T-helper 22 cell (primary cell): ENCODE measurements at places on chromosomes 12 and 14.

GRCh38 chr12:117361347-117361751 lies at the start of gene NOS1:
Gene NOS1, minus strand, starts transcription at chr12:117361626. Its CDS starts 30,557 bp downstream, at chr12:117331069.
- DNase-seq, result no peak

- DNase-seq, result no peak
Observed at GRCh38 chr14:59819446-59820088, 51.0 kb downstream of the RTN1 start.

- no peak for DNase-seq
Observed at GRCh38 chr14:74535756-74536325, 42.3 kb downstream of the ISCA2 start.

GRCh38 chr14:96803958-96804357 lies 6.8 kb downstream of the VRK1 start:
- no peak for DNase-seq

GRCh38 chr14:76710056-76711010 lies 50.9 kb upstream of the VASH1 start:
- DNase-seq, result no peak

DNA sequence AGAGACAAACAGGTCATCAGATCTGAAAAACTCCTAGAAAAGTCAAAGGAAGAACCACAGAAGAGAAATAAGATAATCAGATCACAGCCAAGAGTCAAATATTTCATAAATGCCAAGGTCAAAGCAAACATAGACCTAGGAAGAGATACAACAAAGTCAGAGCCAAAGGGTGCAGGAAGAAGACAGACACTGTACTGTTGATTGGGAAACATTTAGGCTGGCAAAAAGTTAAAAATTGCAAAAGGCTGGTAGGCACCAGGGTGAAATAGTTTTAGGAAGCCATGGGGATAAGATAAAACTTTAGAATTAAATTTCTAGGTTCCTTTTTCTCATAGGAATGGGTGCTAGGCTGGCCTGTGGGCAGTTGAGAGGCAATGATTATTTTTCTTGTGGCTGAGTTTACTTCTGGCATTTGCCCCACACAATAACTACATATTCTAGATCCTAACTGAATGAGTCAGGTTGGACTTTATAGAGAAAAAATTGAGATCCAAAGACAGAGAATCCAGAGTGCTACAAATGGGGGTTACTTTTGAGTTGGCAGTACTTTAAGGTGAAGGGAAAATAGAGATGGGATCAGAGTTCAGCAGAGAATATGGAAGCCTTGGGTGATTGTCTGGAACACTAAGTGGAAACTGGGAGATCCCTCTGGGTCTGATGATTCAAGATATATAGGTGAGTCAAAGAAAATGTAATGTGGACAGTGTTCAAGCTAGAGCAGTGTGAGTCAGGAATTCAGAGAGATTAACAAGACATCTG lies 215.5 kb downstream of the C12orf50 start:
- DNase-seq, result no peak

GRCh38 chr12:10369557-10370415 lies 20.1 kb downstream of the KLRK1 start:
- DNase-seq, result no peak

- no peak for DNase-seq
Observed at GRCh38 chr12:54160769-54161480, 27.9 kb downstream of the SMUG1 start.

GRCh38 chr14:106346084-106346483 lies 819.7 kb downstream of the TMEM121 start:
- DNase-seq, result no peak

DNA sequence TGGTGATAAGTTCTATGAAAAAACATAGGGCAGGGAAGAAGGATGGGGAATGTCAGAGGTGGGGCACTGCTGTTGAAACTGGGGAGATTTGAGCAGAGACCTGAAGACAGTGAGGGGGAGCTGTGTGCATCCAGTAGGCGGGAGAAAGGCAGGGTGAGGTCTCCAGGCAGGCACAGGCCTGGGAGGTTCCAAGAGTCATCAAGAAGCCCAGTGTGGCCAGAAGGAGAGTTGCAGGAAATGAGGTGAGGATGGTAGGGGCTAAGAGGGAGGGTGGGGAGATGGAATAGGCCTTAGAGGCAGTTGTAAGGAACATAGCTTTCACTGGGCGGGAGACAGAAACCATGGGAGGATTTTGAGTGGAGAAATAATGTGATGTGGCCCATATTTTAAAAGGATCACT lies 341.8 kb downstream of the GLT1D1 start:
- no peak for DNase-seq

- no peak for DNase-seq
Observed at GRCh38 chr12:98296462-98297079, 218.8 kb upstream of the TMPO start.

- no peak for DNase-seq
Observed at GRCh38 chr14:24960816-24961215, 89.1 kb downstream of the STXBP6 start.

GRCh38 chr12:12032851-12033797 lies 37.6 kb upstream of the BCL2L14 start:
- peak; percentile 34 for DNase-seq

DNA sequence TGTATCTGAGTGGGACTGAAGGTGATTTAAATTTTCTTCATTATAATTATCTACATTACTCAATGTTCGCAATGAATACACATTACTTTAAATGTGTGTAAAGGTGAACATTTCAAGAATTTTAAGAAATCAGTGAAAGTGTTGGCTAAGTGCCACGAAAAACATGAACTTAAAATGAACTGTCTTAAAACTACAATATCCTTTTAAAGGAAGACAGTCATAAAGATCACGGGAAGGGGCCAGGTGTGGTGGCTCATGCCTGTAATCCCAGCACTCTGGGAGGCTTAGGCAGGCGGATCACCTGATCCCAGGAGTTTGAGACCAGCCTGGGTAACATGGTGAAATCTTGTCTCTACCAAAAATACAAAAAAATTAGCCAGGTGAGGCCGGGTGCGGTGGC lies 11.2 kb downstream of the MOK start:
- no peak for DNase-seq

DNA sequence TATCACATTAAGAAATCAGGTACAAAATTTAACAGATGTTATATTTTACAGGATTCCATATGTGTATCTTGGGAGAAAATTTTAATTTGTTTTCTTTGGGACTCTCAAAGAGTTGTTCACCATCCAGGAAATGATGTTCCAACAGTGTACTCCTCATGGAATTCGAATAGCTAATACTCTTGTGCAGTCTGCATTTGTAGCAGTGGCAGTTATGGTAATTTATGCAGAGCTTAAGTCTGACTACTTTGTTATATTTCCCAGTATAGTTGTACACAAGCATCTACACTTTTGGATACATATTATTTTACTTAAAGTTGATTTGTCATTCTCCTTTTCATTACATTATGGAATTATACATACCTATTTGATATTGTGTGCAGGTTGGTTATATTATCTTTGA lies 436.7 kb upstream of the FBXO33 start:
- no peak for DNase-seq
